CD4-positive, alpha-beta T cell treated with Interleukin-6 for 4 hours (primary cell): ENCODE measurements at places on chromosomes 7 and 10.

- peak; percentile 44 for DNase-seq
Observed at GRCh38 chr7:144834641-144835144, 1.2 kb downstream of the TPK1 start.

DNA sequence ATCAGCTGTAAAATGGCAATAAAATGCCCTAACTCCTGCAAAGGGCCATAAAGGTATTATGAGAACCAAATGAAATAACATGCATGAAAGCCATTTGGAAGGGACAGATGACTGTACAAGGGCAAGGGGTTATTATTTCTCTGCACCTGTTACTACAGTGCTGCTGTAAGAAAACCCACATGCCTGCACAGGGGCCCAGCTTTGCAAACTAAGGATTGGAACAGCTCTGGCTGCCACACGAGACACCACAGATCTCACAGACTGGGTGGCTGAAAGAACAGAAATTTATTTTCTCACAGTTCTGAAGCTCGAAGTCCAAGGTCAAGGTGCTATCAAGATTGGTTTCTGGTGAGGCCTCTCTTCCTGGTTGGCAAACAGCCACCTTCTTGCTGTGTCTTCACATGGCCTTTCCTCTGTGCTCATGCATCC lies 409.0 kb upstream of the NRP1 start:
- no peak for DNase-seq

DNA sequence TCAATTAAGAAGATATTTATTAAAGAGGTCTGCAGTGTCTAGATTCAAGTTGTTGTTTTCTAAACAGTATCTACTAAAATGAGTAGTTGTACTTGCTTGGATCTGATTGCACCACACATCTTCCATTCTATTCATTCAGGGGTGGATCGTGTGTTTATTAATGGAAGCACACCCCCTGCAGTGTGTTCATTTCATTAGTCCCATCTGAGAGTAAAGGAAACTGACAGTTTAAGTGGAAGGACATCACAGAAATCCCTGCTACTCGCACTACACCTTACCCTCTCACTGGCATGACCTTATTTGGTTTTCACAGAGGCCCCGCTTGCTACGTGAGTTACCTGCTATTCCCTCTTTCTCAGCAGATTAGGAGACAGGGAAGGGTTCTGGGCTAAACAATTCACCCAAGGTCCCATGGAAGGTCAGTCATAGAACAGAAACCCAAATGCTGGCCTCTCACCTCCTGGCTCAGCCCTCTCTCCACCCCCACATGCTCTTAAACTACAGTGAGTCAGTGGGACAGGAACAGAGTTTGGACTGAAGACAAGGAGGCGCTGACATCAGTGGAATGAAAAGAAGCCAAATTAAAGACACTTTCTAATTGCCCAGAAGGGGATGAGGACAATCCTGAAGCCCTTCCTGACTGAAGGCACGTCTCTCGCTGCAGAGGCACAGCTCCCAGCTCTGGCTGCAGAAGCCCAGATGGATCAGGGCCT lies 369.2 kb upstream of the NRP1 start:
- no peak for DNase-seq

- DNase-seq, result no peak
Observed at GRCh38 chr7:45921381-45921698, 268 bp upstream of the IGFBP3 start.

- DNase-seq, result no peak
Observed at GRCh38 chr7:33901199-33901598, 4.1 kb upstream of the BMPER start.
